ENCODE measurements at places on chromosomes 13 and 19.
A peak's percentile ranks its signal among the peaks of the same experiment; 100 is the strongest.

DNA sequence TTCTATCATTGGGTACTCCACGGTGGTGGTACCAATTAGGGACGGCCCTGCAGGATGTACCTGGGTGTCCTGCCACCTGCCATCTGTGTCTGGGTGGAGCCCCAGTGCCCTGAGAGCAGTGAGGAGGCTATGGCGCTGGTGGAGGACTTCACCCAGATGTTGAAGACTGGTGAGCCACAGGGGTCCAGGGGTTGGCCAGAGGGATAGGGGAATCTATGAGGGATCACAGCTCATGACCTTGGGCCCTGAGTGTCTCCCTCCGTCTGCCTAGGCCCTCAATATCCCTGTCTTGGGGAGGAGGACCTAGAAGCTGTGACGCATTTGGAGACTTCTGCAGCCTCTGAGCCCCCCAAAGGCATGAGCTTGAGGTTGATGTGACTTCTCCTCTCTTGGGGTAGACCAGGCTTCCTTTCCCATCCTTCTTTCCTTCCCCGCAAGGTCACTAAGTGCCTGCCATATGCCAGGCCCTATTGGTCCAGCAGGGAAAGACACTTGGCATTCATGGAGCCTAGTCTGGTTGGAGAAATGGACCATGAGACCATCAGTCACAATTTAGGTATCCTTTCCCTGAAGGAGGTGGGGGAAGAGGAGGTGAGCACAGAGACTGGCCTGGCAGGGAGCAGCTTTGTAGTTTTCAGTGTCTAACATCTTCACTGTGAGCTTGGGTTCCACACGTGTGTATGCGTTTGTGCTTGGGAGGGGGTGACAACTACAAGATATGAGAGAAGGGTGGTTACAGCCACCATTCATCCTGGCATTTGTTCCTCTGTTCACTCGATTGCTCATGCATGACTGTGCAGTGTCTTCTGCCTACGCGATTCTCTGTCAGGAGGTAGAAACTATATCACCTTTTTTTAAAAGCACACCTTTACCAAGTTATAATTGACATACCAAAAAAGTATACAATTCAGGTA is 5.1 kb upstream of the MZF1 start:
- no peak for DNase-seq

DNA sequence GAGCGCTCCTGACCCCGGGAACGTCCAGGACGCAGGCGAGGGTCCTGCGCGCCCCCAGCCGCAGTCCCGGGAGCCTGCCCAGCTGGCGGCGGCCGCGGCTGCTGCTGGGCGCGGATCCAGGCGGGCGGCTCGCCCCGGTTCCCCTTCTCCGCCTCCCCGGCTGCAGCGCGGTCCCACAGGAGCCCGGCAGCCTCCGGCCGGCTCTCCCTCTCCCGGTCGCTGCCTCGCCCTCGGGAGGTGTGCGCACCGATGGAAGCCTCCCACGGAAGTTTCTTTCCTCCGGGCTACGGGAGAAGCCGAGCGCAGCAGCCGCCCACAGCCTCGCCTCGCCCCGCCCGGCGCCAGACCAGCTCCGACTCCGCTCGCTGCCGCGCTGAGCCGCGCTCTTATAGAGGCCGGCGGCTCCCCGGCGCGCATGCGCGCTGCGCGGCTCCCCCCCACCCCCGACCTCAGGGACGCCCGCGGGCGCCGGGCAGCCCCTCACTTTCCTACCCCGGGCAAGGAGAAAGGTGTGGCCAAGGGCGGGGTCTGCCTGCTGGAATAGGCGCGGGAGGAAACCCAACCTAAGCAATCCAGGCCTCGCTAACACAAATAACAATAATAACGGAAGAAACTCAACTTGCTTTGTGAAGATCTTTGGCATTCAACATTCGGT is at the start of gene SHISA2:
TSS of gene SHISA2 (minus strand) at position 360 of the 655 bp plus-strand sequence. CDS start 1,041 bp downstream, outside the sequence.
- peak; percentile 34 for DNase-seq

DNA sequence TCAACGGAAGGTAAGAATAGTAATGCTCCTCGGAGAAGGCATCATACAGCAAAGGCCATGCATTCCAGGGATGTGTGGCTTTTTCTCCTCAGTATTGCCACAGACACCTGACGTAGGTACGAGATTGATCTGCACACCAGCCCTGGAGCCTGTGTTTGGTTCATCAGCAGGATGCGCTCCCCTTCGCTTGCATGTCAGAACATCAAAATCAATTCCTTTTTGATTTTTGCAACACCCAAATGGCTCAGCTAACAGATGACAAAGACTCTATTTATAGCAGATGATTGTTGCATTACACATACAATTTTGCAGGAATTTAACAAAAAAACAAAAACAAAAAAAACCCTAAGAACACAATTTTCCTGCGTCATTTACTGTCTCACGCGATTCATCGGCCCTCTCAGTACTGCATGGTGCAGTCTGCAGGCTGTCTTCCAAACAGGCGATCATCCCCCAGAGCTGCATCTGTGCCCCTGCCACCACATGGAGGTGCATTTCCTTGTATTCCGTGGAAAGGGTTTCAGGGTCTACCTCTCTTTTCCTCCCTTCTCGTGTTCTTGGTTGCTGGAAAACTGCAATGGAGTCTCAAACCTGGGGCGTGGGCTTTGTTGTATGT is 207.3 kb downstream of the TEX29 start:
- DNase-seq = no peak

GRCh38 chr19:38421856-38422255 is 4.2 kb downstream of the RASGRP4 start:
- DNase-seq = no peak

- peak; percentile 61 for DNase-seq
Observed at GRCh38 chr13:102038787-102039186, 363.1 kb downstream of the FGF14 start.

DNA sequence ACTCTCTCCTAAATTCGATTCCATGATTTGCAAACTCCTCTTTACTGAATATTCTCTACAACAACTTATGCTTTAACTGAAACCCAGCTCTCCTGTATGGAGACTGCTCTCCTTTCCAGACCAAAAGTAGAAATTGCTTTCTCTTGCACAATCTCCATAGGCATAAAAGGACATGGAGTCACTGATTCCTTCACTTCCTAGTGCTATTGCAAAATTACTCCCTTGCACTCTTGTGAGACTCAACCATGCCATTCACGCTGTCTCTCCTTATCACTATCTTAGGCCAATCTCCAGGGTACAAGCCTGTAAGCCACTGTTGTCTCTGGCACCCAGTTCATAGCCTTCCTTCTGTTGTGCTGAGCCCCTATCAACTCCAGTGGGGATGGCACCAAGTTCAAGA is 30.6 kb downstream of the SERPINE3 start:
- no peak for DNase-seq

DNA sequence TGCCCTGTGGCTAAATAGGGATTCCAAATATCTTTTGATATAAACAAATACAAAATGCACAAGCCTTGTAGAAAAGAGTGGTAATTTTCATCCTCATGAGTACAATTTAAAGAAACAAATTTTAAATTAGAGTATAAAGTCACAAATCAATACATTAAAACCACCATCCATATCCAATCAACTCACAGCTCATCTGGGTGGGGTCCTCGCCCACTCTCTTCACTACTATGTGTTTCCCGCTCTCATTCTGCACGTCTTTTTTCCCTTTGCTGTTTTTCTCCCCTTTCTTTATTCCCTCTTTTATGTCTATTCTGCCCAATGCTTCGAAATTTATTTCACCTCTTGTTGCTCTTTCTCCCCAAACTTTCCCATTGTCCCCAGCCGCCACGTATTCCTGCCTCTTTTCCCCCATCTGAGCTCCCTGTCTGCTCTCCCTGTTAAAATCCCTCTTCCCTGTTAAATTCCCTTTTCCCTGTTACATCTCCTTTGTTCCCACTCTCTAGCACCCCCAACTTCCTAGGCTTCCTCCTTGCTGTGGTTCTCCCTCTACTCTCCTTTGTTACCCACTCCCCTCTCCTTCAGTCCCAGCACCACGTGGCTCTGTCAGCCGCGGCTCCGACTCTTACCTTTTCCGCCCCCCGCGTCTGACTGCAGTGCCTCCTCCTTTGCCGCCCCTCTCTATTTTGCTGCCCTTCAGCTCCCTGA is 1.3 kb downstream of the ZNF616 start:
- peak; percentile 45 for DNase-seq

DNA sequence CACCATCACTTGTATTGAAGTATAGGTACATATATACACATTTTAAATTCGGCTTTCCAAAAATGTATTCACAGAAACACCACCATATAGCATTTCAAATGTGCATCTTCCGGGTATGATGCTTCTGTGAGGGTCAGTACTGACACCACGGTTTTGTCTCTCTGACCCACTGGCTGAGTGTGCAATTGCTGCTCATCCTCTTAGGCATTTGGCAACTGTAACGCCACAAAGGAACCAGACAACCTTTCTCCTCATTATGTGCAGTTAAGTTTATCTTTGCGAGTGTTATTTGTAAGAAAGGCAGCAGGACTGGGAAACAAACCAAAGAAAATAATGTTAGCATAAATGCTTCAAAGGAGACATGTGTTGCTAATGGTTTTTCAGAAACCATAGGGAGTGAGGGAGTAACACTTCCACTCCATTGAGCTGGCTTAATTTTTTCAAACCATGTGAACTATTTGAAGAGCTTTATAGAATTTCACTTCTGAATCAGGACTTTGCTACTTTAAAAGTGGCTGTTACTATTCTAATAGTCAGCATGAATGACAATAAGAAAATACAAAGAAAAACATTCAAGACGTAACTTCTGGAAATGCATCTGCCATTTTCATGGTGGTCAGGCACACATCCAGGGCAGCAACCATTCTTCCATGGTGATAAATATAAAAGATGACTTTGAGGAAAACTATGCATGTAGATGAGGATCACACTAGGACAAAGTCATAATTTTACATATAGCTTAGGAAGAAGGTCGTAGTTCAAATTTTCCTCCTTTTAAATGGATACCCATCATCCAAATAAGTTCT is 423.3 kb downstream of the MZT1 start:
- no peak for DNase-seq

GRCh38 chr19:17942582-17943273 is 9.9 kb downstream of the CCDC124 start:
- DNase-seq = no peak

Measured in NCI-H1436 (cell line).